ENCODE measurements at places on chromosomes 6 and 20.

GRCh38 chr6:27518881-27519795, 46.2 kb upstream of the ZNF184 start:
- DNase-seq: peak; percentile 43

GRCh38 chr6:89657445-89658158, 19.1 kb upstream of the LYRM2 start:
- no peak for DNase-seq

DNA sequence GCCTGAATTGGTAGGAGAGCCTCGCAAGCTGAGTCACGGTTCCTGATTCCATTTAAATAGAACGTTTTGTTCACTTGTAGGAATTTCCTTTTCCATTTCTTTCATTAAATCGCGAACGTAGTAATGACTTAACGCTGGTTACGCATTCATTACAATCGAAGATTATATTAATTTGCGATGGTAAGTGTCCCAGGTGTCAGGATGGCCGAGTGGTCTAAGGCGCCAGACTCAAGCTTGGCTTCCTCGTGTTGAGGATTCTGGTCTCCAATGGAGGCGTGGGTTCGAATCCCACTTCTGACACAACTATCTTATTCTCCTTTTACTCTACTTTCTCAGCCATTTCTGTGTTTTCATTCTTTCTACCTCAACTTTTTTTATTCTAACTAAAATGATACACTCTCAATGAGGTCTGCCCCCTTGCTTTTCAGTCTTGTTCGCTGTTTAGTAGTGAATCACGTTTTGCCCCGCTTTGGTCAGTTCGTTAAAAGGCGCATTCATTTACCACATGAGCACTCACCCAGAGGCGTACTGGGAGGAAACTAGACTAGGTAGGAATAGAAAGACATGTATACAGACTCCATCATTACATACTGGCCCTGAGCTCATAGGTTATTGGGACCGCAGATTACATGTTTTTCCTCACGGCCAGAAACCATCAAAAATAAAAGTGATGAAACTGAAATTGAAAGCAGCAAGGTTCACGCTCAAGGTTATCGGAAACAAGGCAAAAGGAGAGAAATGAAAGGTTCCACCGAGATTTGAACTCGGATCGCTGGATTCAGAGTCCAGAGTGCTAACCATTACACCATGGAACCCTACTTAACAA, 17.3 kb upstream of the TRIM27 start:
- peak; percentile 46 for DNase-seq

DNA sequence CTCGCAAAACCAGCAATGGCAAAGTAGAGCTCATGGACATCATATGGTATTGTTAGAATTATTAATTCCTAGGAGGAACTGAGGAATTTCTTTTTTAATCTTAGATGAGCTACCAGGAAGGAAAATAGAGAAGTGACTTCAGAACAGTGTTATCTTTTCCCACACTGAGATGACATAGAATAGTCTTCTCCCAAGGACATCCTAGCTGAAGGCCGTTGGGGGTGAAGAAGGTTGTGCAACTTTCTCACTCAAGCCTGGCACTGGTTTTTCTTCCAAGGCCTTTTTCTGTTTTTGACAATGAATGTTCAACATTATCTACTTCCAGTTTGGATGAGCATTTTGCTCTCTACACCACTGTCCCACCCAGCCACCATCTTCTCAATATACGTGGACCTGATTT, 35.8 kb upstream of the MAS1 start:
- no peak for DNase-seq

DNA sequence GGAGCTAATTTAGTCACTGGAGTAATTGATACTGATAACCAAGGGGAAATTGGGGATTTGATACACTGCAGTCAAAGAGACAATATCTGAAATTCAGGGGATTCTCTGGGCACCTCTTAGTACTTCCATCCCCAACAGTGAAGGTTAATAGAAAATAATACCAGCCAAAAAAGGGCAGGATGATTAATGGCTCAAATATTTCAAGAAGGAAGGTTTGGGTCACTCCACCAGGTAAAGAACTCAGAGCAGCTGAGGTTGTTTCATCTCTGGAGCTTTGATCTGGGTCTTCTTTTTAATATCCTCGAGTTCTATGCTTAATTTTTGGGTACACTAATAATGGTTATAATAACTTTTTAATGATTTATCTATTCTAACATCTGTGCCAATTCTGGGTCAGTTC, 70.8 kb downstream of the CDKAL1 start:
- no peak for DNase-seq

DNA sequence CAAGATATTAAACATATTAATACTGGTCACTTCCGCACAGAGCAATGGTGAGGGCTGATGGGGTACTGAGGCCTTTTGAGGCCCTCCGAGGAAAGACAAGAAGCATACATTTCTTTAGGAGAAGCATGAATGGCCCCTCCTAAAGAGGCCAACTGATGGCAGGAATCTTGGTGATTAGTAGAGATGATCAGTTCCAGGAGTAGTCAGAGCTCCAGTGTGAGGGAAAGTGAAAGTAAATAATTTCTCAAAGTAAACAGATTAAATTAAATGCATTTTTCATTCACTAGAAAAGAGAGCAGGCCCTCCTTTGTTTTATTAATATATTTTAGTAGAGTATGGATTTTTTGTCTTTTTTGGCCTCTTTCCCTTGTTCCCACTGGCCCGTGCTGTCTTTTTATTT, 38.2 kb downstream of the NOX3 start:
- DNase-seq: no peak
